ENCODE measurements at places on chromosomes 13 and 19.

DNA sequence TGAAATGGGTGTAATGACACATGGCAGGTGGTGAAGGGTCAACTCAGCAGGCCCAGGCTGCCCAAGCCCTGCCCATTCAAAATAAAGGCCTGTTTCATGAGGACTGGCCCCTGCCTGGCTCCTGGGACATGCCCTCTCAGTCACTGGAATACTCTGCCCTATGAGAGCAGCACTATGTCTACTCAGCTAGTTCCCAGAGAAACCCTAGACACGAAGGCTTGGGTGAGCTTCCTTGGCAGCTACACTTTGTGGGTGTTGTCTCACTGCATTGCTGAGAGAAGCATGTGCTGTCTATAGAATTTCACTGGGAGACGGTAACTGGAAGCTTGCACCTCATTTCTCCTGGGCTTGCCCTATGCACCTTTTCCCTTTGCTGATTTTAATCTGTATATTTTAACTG, 752.8 kb downstream of the LIG4 start:
- DNase-seq = no peak

- no peak for DNase-seq
Observed at GRCh38 chr19:47614021-47614295, 5.0 kb downstream of the BICRA start.

DNA sequence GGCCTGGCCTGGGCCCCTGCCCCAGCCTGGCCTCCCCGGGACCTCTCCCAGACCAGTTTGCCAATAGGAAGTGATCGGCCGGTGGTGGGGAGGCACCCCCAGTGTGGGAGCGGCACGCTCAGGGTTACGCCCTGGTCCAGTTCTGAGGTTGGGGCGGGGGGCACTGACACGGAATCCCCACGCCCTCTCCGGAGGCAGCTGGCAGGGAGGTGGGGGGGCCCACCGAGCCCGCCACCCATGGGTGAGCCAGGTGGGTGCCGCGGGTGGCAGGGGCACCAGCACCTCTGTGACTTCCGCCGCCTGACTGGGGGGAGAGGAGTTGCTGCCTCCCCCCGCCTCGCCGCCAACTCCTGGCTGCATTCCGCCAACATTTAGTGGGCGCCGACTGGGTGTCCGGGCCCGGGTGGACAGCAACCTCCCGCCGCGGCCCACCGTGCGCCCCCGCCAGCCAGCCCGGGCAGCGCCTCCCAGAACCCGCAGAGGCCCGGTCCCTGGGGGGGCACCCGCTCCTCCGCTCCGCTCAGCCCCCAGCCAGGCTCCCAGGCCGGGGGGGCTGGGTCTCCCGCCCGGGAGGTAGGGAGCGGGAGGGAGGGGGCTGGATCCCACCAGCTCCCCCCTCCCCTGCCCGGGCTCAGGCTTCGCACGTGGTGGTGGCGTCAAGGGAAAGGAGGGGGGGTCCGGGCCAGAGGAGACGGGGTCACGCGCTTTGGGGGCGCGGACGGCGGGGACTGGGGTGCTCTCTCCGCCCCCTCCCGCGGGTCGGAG, 2.0 kb downstream of the ZBTB7A start:
- DNase-seq = peak; percentile 38

- no peak for DNase-seq
Observed at GRCh38 chr19:52622261-52622660, 15.9 kb downstream of the ZNF83 start.

GRCh38 chr13:48249018-48249417, 16.0 kb downstream of the ITM2B start:
- DNase-seq = no peak

DNA sequence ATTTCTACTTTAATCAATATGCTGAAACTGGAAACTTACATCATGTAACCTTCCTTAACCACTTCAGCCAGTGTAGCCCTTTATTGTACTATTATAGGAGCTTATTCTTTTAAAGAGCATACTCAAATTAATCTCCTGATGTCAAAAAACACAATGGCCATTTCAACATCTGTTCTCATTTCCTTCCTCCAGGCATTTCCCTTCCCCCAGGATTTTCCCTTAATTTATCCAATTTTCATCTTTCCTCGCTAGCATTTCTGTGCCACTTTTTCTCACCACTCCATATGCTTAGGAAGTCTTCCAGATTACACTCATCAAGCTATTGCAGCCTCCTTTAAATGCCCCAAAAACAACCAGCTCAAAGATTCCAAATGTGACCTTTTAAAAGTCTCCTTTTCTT, 265.0 kb downstream of the PCDH9 start:
- no peak for DNase-seq

DNA sequence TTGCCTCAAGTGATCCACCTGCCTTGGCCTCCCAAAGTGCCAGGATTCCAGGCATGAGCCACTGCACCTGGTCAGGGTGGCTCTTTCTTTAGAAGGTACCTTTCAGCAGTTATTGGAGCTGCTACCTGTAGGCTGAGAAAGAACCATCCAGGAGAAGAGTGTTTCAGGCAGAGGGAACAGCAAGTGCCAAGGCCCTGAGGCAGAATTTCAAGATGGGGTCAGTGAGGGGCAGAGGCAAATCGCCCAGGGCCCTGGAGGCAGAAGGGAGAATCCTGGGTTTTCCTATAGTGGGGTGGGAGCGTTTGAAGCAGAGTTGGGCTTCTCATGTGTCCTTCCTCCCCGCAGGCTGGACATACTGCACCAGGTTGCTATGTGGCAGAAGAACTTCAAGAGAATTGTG, 2.2 kb downstream of the MRPL4 start:
- no peak for DNase-seq

GRCh38 chr13:51550151-51550550, 34.1 kb upstream of the WDFY2 start:
- DNase-seq = no peak

- DNase-seq = no peak
Observed at GRCh38 chr13:76687467-76687866, 198.7 kb downstream of the KCTD12 start.

DNA sequence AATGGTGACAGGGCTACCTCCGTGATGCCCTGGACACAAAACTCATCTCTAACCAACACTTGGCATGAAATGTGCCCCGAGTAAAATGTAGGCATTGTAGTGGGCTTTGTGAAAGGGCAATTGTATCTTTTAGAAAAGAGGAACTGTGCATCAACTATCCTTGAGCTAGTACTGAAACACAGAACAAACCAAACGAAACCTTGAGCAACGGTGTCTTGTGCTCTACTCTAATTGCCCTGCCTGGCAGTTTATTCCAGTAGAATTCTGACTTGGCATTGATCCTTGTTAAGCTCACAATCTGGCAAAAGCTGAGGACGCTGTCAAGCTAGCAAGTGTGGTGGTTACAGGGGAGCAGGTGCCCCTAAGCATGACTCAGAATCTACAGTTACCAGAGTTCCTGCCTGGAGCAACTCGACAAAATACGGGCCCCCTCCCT, 707.1 kb upstream of the SPRY2 start:
- no peak for DNase-seq

GRCh38 chr19:45362291-45362690, 8.1 kb downstream of the ERCC2 start:
- DNase-seq = no peak

DNA sequence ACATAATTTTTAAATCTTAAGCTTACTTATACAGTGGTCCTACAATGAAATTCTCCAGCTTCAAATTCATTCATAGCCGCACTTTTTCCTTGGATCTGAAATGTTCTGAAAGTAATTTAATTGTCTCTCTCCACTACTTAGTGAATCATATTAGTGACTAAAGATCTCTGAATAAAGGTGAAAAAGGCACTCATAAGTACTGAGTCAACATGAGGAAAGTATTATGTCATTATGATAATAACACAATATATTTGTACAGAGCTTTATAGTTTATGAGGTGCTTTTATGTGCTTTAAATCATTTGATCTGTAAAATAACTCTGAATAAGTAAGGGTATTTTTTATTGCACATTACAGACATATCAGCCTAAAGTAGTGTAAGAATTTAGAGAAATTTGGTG, 628.2 kb upstream of the SLITRK5 start:
- no peak for DNase-seq

DNA sequence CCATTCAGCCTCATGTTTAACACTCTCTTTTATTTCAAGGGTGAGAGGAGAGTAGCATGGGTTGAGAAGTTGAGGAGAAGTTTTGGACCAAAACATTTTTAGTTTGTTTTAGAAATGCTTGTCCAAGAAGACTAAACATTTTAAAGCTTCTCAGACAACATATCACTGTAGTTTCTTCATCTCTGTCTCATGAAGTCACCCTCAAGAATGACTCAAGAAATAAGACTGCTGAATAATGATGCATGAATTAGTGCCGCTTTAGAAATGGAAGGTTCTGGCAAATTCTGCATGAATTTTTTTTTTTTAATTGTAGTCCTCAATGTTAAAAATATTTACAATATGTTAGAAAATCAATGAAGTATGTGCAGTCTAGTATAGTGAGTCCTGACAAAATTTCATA, 422.7 kb upstream of the ARGLU1 start:
- no peak for DNase-seq

DNA sequence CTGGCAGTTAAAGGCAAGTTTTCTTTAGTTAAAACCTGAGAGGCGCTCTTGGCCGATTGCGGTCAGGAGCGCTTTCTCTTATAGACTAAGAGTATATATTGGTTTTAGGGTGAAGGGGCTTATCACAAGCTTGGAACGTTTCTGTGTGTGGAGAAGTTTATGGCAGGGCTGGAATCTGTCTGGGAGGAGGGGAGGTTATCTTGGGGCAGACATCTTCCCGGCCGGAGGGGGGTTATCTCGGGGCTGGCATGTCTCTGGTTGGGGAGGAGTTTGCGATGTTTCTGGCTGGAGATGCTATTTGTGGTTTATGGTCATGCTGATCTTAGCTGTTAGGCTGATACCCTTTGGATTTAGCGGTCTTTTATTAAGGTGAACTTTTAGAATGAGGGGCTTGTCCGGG, 18.3 kb downstream of the KDM4B start:
- no peak for DNase-seq

DNA sequence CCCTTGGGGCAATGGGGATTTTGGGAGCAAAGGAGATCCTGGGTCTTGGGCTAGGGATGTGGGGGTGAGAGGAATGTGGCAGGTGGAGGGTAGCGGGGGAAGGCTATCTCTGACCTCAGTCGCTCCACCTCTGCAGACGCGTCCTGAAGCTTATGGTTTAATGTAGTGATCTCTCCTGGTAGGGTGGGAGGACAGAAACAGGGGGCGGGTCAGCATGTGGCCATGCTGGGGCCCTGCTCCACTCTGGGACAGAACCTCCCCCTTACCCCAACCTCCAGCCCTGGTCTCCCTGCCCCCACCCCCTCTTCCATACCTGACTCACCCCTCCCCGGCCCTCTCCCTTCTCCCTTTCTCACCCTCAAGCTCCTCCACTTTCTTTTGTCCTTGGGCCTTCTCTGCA, 1.4 kb downstream of the BST2 start:
- no peak for DNase-seq

DNA sequence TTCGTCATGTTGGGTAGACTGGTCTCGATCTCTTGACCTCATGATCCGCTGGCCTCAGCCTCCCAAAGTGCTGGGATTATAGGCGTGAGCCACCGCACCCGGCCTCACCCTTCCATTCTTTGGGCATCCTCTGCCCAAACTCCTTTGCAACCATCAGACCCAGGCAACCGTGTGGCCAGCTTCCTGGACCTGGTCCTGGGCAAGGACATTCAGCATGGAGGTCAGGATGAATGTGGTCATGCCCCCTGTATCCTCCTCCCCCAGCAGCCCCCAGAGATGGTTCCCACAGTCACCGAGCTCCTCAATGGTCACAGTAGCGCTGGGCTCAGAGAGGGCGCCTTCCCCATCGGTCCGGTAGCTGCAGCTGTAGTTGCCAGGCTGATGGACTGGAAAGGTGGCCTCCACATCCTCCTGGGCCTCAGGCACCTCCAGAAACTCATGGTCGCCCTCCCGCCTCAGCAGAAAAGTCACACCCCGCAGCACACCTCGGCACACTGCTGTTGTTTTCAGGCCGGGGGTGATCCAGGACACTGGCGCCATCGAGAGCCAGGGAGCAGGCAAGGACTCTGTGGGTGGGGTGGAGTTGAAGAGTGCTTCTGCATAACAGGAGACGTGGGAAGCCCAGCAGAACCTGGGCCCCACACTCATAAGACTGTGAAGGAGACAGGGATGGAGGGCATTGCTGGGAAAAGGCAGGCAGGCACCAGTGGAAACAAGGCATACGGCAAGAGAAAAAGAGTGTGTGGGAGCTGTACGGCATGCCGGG, 1.1 kb downstream of the A1BG start:
- no peak for DNase-seq

DNA sequence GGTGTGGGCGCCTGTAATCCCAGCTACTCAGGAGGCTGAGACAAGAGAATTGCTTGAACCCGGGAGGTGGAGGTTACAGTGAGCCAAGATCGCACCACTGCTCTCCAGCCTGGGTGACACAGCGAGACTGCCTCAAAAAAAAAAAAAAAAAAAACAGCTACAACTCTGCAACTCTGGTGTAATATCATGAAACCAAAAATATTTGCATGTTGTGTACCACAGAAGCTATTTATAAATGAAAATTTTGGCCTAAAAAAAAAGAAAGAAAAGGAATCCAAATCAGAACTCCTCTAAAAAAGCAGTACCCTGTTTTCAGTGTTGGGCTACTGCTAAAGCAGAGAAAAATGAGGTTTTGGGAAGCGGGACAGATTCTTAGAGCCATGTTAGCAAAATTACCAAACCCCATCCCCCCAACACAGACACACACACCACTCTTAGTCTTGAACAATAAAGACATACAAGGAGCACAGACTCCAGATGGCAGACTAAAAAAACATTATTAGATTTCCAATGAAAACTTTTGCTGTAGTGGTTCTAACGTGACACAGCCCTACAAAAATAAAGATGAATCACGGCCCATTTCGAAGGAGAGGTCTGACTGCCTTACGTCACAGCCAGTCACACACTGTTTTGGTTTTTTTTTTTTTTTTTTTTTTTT, 51.5 kb downstream of the INSR start:
- no peak for DNase-seq

GRCh38 chr13:46202966-46203365, 8.8 kb upstream of the LRRC63 start:
- no peak for DNase-seq

GRCh38 chr19:31339411-31339810, 9.8 kb downstream of the TSHZ3 start:
- DNase-seq = no peak

DNA sequence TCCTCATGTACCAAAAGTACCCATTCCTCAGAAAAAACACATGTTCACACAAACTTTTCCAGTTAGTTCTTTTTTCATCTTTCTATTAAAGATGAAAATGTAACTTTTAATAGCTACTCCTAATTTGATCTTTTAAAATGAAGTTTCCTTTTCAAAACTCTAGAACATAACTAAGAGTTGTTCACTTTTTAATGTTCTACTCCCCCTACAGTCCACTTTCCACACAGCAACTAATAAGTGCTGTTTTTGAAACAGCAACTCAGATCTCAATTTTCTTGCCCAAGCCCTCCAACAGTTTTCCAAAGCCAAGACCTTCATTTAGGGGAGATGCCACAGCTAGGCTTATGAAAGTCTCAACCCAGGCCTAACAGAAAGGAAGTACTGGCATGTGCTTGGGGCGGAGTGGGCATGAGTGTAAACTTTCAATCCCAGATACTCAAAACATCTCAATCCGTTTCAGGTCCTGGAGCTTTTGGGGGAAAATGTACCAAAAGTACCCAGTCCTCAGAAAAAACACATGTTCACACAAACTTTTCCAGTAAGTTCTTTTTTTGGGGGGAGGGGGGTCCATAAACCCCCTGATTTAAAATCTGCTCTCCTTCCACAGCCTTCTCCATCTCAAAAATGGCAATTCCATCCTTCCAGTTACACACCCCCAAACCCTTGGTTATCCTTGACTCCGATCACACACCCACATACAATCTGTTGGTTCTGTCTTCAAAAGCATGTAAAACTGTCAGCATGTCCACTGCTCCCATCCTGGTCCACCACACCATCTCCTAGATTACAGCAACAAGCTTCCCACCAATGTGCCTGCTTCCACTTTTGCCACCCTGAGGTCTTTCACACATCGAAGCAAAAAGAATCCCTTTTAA, 2.0 kb downstream of the FBL start:
- no peak for DNase-seq
